GM23248 (cell line): ENCODE measurements at places on chromosomes 12 and 14.

- no peak for DNase-seq
These were observed 5.2 kb downstream of the NFKBIA start for GRCh38 chr14:35399083-35399937.

GRCh38 chr14:60064491-60065072, 27.1 kb upstream of the PCNX4 start:
- peak; percentile 57 for DNase-seq

DNA sequence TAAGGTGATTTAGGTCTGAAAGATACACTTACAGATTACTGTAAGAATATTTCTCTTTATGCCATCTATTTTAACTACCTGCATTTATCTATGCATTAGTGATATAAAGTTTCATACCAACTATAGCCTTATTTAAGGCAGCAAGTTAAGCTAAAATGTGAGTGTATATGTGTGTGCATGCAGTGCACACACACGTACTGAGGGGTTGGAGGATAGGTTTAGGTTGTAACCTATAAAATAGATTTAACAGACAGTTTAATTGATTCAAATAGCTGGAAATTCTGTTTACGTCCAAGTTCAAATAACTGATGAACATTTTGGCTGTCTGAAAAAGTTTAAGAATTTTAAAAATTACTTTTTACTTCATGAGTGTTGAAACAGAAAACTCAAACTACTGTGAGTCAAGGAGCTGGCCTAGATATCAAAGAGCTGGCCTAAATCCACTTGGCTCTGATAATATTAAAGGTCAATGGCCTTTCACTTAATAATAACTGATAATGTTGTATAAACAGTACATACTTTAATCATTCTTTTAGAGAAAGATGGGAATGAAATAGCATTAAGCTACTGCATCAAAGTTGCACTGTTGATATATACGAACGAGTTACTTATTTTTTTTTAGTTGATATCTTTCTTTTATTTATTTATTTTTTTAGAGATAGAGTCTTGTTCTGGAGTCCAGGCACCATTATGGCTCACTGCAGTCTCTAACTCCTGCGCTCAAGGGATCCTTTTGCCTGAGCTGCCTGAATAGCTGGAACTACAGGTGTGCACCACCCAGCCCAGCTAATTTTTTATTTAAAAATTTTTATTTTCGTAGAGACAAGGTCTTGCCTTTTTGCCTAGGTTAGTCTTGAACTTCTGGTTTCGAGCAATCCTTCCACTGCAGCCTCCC, 13.8 kb upstream of the KCNJ8 start:
- DNase-seq, result no peak

DNA sequence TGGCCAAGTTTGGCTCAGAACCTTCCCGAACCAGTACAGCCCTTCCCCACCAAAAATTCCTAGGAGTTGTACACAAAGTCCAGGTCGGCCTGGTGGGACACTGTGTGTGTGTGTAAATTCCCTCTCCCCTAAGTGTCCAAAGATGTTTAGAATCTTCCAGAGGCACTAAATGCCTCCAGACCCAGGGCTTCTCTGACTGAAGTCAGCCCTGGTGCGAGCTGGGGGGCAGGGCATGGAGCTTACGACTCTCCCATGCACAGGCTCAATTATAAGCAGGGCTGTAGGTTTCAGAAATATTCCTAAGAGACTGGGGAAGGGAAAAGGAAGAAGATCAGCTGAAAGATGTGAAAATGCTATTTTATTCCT, 106.9 kb upstream of the ATF7IP start:
- peak; percentile 40 for DNase-seq

- DNase-seq, result peak; percentile 37
These were observed 4.7 kb upstream of the RHOF start for GRCh38 chr12:121797937-121798786.

DNA sequence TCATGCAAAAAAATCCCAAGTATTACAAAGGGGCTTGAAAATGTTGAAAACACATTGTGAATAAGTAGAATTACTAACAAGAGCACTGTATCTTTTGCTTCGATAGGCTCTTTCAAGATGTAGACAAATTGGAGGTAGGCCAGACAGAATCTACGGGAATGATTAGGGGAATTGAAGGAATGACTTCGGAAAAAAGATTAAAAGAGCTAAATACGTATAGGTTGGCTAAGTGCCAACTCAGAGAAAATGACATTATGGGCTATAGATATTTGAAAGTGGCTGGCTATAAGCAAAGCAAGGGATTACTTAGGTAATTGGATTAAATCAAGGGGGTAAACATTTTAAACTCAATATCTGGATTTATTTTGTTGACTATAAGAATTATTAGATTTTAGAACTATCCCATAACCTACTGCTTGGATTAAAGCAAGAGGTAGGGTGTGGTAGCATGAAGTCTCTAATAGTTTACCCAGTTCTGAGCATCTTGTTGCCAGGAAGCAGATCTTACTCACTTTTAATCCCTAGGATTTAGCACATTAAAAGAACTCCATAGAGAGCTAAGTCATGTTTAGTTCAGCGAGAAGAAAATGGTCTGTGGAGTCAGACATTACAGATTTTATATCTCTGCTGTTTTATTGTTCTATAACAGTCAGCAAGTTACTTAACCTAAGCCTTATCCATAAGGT, 489.8 kb downstream of the DIO2 start:
- no peak for DNase-seq

DNA sequence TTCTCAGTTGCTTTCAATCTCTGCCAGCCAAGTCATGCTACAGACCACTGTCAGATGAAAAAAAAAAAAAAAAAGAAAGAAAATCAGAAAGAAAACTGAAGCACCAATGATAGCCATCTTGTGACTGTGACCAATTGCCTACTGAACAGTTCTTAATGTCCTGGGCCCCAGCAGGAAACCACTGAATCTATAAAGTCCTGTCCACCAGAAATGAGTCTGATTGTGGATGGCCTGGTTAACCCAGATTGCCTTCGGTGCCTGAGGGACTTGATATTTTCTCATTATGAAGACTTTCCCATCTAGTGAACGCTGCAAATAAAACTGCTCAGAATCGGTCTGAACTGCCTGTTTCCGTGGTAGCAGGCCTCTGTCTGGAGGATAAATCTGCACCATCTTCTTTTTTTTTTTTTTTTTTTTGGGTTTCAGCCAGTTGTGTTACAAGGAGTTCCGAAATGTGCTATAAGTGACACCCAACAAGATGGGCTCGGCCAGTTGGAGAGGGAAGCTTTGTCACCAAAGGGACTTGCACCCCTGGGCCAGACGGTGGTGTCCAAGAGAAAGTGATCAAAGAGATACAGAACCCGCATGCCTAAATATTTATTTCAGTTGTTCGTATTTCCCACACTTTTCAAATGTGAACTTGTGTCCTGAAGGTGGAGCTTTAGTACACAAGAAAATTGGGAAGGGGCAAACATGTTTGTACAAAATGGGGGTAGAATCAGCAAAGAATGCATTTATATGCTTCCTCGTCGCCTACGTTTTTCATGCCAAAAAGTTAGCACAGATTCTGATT, 3.0 kb upstream of the PLXNC1 start:
- peak; percentile 70 for DNase-seq

- DNase-seq, result no peak
These were observed 133.9 kb upstream of the SCAF11 start for GRCh38 chr12:46124132-46124847.

- no peak for DNase-seq
These were observed 85.0 kb downstream of the PTGER2 start for GRCh38 chr14:52399104-52399503.
